Stimulated activated CD4-positive, alpha-beta T cell treated with anti-CD3 and anti-CD28 coated beads, Interleukin-2, amount 100 ng/mL, for 48 hours (primary cell): ENCODE measurements at places on chromosomes 5 and 9.

DNA sequence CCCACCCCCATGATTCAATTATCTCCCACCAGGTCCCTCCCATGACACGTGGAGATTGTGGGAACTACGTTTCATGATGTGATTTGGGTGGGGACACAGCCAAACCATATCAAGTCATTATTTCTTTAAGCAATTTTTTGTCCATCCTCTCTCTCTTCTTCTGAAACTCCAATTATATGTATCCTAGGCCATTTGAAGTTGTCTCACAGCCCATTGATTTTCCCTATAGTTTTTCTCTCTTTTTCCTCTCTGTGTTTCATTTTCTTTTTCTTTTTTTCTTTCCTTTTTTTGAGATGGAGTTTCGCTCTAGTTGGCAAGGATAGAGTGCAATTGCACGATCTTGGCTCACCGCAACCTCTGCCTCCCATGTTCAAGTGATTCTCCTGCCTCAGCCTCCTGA, 101.9 kb upstream of the CXCL14 start:
- DNase-seq: no peak

DNA sequence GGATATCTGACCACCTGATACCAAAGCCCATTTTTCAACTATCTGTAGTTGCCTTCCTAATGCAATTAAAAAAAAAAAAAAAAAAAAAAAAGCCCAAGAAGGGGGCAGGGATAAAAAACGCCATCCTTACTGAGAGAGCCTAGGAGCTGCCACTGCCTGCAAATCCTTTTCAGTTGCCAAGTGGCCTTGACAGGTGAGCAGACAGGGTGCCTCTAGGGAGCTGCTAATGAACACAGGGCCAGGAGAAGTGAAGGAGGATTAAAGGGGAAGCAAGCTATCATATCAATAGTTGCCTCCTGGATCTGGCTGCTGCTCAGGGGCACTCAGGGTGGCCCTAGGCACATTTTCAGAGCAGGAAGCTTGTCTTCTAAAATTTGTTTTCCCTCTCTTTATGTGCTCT, 547.4 kb downstream of the TLE1 start:
- no peak for DNase-seq

- no peak for DNase-seq
Measured at GRCh38 chr9:19965336-19965735, 176.5 kb upstream of the SLC24A2 start.

DNA sequence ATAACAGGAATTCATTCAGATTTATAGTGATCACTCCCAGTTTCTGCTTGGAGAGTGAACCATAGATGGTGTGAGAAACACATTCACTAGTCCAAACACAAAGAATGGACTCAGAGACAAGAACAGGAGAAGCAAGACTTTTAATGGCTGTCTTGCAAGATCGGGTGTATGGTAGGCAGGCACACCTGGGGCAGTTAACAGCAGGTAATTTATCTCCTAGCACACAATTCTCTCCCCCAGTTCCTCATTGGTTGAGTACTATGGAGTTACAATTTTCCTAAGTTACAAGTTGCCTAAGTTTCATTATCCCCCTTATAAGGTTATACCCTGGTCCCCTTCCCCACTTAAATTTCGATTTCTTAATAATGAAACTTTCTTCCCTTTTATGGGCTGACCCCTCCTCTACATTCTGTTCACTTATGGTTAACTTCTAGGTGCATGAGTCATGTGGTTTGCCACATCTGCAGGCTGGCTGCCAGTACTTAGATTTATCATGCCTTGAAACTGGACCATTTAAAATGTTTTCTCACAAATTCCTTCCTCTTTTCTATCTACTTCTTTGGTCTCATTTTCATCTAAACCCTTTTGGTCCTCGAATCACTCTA, 623.3 kb downstream of the HINT1 start:
- DNase-seq: no peak

- DNase-seq: no peak
Measured at GRCh38 chr9:76082057-76082456, 191.6 kb downstream of the PCSK5 start.
